ENCODE measurements at places on chromosomes 16 and 17.

DNA sequence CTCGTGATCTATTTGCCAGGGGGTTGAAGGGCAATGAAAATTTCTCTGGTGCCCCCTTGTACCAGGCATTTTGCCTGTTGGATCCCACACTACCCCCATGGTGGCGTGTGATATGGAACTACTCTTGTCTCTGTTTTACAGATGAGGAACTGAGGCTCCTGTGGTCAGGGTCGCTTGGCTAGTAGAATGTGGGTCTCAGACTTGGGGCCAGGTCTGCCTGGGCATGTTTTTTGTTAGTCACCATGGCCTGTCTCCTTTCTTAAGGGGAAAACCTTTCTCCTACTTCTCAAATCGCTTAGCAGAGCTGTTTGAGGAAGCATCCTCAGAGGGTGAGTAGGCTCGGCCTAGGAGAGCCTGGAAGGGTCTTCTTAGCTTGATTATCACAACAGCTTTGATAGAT is 51.2 kb downstream of the CLEC16A start:
- no peak for DNase-seq

- DNase-seq = no peak
Measured at GRCh38 chr17:75144816-75145512, 9.3 kb downstream of the JPT1 start.

GRCh38 chr16:72825912-72826621 is 221.9 kb downstream of the ZFHX3 start:
- no peak for DNase-seq

- DNase-seq = no peak
Measured at GRCh38 chr16:26196310-26196709, 504.6 kb downstream of the HS3ST4 start.

DNA sequence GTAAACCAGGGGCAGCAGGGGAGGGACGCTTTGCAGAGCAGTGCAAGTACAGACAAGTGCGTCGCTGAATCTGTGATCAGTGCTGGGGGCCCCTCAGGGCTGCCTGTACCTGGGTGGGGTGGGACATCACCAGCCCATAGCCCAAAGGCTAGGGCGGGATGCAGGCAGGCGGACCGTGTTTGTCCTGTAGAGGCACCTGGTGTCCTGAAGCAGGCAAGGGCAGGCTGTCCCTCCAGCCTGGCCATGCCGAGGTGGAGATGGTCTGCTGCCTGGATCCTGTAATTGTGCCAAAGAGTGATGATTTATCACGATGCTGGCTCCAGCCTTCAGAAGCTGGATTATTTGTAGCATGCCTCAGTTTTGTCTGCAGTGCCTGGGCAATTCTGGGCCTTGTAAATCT is 137.9 kb upstream of the GSE1 start:
- no peak for DNase-seq

- no peak for DNase-seq
Measured at GRCh38 chr16:89050119-89050867, 43.4 kb upstream of the ACSF3 start.

DNA sequence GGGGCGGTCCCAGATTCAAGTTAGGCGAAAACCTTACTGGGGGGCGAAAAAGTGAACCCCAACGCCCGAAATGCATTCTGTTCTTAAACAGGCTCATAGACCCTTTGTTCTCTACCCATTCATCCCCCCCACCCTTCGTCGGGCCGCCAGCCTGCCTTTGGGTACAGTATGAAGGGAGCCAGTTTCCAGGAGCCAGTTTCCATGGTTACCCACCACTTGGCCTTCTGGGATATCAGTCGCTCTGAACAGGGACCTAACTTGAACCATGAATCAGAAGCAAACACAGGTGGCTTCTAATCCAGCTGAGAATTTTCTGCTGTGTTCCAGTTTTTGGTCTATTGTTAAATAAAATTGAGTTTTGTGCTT is 532 bp downstream of the DHX40 start:
- DNase-seq = peak; percentile 79

GRCh38 chr17:44807817-44808155 is 22.3 kb downstream of the GJC1 start:
- DNase-seq = no peak

- no peak for DNase-seq
Measured at GRCh38 chr17:29073520-29073919, 30.6 kb downstream of the PIPOX start.

GRCh38 chr17:21007646-21008045 is 35.2 kb downstream of the USP22 start:
- DNase-seq = no peak

DNA sequence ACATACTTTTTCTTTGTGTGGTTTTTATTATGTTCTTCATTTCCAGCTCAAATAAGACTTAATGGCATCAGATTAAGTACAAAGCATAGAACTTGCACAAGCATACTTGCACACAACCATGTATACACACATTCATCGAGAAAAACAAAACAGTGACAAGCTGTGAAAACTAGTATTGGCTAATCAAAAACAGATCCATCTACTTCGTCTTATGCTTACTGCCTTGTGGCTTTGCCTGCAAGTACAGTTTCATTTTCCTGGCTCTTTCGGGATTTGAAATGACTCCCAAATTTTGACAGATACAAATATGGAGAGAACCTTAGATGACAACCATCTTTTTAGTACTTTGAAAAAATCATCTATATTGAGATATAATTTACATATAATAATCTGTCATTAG is 338.3 kb downstream of the BCAS3 start:
- DNase-seq = no peak

GRCh38 chr16:89408315-89408714 is 82.0 kb downstream of the ANKRD11 start:
- no peak for DNase-seq

DNA sequence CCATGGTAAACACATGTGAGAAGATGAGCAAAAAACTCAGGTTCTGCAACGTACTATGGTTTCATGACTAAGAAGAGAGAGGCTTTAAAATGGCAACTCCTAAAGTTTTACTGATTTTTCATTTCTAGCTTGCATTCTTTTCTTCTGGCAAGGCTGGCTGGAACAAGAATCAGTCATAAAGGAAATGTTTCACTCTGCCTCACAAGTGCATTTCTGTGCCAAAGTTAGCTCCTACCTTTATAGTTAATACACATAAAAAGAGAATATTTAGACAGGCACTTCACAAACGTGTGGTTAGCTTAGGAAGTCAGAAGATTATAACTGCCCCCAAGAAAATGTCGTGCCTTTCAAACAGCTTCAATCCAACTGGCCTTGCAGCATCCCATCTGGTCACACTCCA is 417.1 kb upstream of the CDH11 start:
- DNase-seq = no peak

- peak; percentile 52 for DNase-seq
Measured at GRCh38 chr17:65173284-65173793, 36.2 kb downstream of the RGS9 start.

DNA sequence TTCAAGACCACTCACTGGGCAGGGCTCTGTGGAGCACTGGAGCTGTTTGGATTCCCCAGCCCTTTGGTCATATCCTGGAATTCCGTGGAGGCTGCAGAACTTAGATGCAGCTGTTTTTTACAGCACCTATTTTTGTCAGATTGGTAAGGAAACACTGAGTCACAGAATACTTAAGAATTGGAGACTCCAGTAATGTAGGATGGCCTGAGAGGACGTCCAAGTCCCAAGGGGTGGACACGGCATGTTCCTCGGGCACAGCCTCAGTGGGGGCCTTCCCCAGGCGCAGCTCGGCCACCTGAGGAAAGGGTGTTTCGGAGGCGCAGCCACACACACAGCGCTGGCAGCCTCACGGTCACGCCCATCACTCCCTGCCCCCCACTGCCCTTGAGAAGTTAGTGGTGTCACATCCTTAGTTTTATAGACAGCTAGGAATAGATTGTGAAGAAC is 14.8 kb downstream of the PLD6 start:
- peak; percentile 50 for DNase-seq

DNA sequence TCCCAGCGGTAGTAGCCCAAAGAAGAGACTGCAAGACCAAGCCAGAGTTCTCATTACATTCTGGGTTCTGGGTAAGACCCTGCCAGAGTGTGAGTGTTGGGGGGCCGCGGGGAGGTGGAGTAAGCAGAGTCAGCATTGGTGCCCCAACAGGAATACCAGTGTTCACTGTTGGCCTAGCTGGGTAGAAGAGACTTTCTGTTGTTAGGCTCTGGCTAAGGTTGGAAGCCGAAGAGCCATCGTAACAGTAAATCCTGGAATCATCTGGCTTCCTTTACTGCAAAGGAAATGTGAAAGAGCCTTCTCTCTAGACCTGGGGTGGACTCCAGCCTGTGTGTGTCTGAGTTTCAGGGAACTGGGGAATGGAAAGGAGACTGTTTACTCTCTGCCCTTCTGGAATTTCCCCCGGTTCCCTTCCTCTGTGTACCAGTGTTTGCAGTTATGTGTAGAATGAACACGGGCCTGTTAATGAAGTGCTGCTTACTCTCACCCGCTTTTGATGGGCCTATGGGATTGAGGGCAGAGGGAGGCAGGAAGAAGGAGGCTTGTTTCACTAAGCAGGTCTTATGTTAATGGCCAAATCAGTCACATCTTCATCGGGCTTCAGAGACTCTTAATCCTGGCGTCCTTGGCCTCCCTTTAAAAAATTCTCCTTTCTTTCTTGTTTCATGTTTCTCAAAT is 68.5 kb downstream of the WWP2 start:
- peak; percentile 8 for DNase-seq

DNA sequence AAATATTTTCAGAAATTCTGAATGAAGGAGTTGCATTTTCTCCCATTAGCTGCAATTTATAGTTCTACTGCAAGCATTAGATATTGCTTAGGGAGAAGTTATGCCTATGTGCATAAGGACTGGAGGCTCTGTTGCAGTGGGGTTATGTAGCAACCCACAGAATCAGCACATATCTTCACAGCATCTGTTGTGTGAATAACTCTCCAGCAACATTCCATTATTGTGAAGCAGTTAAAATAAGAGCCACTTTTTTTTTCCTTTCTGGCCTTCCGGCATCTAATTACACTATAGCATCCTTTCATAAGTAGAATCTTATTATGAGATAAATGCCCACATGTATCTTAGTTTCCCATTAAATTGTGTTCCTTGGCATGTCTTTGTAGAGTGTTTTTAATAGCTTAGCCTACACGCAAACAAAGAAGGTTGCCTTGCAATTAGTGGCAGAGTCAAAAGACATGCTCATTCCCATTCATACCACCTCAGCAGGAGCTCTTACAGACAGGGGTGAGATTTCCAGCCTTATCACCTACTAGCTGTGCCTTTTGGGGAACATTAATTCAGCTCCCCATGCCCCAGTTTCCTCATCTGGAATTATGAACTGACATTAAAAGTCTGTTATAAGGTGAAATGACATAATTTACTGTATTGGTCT is 596.0 kb upstream of the GOT2 start:
- no peak for DNase-seq

DNA sequence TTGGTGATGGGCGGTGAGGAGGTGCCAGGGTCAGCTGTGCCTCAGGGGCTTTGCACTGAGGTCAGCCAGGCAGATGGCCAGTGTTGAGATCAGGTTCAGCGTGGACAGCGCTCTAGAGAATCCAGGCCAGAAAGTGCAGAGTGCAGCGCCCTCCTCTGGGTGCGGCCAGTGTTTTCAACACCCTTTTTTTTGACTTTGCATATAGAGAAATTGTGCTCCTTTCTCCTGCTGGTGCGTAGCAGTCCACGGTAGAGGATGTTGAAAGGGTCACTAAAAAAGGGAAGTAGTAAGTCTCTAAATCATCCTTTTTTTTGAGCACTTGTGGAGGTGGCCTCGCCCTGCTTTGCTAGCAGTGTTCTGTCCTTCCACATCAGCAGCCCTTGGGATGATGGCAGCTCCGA is 53.9 kb downstream of the BANP start:
- DNase-seq = no peak
